ENCODE measurements at places on chromosomes 6 and 20.

- DNase-seq: no peak
Measured at GRCh38 chr20:16412906-16413305, 160.3 kb downstream of the KIF16B start.

- no peak for DNase-seq
Measured at GRCh38 chr6:41088451-41088850, 15.7 kb downstream of the NFYA start.

- no peak for DNase-seq
Measured at GRCh38 chr6:71043902-71044301, 87.0 kb upstream of the B3GAT2 start.

DNA sequence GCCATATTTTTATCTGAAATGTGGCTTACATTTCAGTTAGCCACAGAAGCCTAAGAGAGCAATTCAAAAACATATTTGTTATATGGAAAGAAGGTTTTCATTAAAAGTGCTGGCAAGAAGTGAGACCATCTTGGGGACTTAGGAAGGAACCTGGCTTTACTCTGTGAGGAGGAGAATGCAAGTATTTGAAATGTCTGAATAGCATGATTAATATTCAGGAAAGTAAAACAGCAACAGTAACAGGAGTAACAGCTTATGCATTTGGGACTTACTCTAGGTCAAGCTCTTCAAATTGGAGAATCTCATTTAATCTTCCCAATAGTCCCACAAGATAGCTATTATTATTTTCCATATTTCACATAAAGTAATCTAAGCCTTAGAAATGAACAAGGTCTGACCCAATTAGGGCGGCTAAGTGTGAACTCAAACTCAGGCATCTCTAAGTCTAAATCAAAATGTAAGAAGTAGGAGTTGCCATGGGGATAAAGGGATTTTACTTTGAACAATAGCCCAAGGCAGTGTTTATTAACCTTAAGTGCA, 816.5 kb downstream of the BCKDHB start:
- DNase-seq: no peak

- DNase-seq: no peak
Measured at GRCh38 chr6:43788301-43788700, 18.3 kb downstream of the VEGFA start.

- peak; percentile 32 for DNase-seq
Measured at GRCh38 chr6:151240791-151241642, 1.2 kb downstream of the AKAP12 start.

DNA sequence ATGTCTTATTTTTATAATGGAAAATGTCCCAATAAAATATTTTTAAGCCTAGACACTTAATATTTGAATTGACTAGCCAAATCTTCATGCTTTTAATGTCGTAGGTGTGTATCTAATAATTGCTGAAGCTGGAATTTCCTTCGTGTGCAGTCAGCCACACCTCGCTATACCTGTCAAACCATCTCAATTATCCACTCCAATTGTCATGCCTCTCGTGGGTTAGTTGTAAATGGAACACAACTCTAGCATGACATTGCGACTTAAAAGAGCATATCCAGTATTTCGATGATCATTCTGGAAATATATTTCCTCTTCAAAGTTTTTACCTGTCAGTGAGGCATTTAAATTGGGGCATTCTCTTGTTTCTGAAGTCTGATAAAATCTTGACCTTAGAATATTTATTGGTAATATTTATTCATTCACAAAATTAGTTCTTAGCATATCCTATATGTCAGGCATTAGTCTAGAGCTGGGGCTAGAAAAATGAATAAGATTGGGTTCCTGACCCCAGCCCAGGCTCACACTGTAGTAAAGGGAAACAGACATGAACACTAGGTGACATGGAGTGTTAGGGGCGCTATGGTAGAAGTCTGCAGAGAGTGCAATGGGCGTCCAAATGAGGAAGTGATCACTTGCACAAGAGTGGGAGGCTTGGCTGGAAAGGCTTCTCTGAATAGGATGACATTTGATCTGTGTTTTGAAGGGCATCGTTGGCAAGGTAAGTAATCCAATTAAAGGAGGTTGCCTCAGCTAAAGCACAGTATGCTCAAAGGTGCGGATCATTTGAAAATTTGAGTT, 11.0 kb upstream of the CFAP206 start:
- peak; percentile 32 for DNase-seq

DNA sequence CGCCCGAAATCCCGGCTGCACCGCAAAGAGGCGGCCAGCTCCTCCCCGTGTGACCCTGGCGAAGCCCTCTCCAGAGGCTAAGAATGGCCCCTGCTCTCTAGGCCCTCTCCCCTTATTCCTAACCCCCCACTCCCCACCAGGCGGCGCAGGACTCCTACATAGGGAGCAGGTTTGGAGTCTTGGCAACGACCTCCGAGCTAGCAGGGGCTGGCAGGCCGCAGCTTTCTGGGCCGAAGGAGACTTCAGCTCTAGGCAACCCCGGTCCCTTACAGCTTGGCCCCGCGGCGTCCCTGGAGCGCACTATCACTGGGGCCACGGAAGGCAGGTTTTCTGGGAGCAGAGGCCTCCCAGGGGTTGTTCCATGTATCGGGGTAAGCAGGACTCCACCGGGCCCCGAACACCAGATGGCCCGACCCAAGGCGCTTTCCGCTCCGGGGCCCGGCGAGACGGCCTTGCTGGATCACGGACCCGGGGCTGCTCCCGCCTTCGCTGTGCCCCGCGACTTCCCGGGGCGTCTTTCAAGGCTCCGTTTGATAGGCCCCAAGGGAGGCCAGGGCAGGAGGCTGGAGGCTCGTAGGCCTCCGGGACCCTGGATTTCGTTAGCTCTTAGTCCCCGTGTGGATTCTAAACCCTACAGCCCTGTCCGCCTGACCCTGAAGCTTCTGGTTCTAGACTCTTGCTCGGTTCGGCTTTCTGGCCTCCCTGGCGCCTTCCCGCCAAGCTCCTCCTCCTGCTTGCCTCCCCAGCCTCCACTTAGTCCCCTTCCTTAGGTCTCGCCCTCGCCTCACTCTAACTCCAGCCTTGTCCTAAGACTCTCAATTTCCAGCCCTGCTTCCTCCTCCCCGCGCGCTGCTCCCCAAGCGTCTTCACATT, 1.9 kb downstream of the SLC32A1 start:
- peak; percentile 73 for DNase-seq
